ENCODE measurements at places on chromosomes 7 and 10.

DNA sequence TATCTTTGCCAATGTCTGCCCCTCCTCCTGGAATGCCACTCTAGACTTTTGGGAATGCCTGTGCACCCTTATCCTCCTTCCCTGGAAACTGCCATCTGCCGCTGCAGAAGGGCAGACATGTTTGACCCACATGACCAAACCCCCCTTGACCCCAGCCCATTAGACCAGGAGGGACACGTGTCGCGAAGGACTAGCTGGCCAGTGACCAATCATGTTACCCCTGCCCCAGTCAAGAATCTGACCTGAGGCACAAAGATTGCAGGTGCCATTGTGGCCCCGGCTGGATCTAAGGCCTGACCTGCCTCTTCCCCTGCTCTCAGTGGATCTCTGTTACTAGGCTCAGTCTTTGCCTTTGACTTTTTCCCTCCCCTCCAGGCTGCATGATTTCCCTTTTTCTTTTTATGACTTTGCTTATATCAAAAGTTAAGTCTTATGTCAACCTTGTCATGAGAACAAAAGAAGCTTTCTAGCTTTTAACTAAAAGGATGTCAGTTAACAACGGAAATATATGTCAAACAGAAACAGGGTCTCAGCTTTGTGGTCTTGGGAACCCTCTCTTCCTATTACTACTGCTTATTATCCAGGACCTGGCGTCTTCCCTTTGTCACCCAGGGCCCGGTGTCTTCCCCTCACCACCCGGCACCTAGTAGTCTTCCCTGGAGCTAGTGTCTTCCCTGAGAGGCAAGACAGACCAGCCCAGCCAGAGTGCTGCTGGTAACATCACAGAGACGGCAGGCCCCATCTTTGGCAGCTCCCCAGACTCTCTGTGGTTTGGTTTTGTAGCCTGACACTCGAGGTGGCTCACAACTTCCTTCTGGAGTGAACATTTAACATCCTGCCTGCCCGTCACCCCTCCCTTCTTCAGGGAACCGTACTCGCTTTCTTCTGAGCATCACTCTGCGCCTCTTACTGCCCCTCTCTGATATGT is 24.4 kb upstream of the PPIF start:
- DNase-seq: peak; percentile 82

GRCh38 chr10:123157210-123157609 is 3.0 kb downstream of the BUB3 start:
- DNase-seq: no peak

DNA sequence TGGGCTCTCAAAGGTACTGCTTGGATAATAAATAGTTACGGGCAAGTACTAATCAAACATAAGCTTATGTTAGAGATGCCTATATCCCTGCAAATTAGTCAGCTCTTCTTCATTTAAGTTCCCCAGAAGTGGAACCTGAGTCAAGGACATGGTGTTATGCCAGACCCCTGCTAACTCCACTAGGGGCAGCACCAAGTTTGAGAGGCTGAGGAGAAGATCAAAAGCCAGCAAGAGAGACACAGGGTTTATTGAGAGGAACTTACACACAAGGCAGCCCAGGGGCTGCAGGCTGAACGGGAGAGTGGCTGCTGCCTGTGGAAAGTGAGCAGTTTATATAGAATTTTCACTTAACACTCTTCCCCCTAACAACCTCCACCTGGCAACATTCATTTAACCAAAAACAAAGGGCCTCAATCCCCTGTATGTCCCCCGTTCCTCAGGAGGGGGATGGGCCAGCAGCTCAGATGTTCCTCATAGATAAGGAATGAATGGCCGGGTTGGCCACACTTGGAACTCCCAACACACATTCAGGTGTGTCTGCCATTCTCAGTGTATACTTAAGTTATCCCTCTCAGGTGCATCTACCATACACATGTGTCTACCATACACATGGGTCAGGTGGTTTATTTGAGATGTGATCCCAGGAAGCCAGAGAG is 62.6 kb upstream of the GHITM start:
- DNase-seq: no peak

- DNase-seq: no peak
Observed at GRCh38 chr7:104366390-104366789, 38.0 kb downstream of the LHFPL3 start.

DNA sequence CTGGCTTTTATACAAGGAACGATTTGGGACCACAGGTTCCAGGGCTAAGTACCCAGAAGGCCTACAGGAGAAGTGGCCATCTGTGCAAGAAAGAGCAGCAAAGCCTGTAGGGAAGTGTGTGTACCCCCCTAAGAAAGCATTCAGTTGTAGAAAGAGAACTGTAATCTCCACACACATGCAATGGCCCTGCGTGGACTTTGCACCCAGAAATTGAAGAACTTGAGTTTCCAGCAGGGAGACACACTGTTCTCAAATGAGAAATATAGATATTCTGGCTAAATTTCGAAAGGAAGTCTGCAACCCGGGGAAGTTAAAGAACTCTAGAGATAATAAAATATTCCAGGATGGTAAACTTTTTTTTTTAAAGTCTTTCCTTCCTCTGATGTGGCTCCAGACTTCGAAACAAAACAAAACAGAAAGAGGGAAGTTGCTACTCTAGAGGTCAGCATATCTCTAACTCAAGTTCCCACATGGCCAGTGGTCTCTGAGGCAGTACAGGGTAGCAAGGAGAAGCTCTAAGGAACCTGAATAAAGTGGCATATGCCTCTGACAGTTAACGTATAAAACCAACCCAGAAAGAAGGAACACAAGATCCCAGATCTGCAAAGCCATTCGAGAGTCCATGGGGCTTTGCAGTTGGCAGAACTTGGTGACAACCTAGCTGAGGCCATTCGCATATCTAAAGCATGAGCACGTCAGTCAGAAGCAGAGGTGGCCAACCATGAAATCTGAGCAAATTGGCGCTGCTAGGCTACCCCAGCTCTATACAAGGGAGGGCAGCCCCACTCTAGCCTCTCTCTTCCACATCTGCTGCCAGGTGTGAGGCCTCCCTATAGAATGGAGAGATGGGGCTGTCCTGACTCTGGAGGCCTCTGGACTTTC is 56.6 kb downstream of the ELMO1 start:
- DNase-seq: no peak

DNA sequence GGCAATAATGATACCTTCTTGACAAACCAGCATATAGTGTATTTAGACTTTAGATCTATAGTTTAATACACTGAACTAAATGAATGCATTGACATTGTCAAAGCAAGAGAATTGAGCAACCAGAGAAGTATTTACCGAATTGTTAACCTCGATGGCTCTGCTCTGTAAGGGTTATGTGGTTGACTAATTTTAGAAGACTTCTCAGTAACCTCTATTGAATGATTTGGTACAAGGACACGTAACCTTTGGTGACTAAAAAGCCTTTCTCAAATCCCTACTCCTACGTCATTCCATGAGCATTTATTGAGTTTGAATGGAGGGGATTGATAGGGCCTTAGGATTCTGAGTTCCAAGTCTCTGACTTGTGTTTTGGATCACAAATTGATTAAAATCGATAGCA is 67.6 kb downstream of the MDFIC start:
- no peak for DNase-seq

DNA sequence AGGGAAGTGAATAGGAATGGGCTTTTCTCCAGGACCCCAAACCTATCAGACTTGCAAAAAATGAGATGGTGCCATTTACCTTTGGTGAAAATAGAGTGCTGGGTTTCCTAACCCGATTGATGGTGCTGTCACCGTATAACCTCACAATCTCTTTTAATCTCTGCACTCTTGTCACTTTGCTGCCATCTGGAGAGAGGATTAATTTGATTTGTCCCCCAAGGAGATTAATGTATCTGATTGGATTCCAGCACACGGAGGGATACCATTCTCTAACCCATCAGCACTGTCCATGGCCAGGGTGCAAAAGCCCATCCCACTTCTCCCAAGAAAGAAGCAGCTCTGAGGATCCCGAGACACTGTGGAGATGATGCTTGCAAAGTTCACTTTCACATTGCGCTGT is 86.3 kb upstream of the NFE2L3 start:
- no peak for DNase-seq

Measured in activated T-cell treated with anti-CD3 and anti-CD28 coated beads, Interleukin-2, amount 50 U/mL, for 24 hours (primary cell).